ENCODE measurements at places on chromosomes 5 and 9. TPM values are rescaled to one million over a fixed set of nuclear protein-coding genes. Genes with fewer than 3 reads are reported as not detected.

NR6A1 gene
- total RNA-seq: 0.95 TPM

REEP2 gene
- total RNA-seq: 2.0 TPM

PCDHGA7 gene
- total RNA-seq: 9.0 TPM

PCSK5 gene
- total RNA-seq: 43.1 TPM

MSX2 gene
- total RNA-seq: 1.4 TPM

NMUR2 gene
- total RNA-seq: not detected

DNA sequence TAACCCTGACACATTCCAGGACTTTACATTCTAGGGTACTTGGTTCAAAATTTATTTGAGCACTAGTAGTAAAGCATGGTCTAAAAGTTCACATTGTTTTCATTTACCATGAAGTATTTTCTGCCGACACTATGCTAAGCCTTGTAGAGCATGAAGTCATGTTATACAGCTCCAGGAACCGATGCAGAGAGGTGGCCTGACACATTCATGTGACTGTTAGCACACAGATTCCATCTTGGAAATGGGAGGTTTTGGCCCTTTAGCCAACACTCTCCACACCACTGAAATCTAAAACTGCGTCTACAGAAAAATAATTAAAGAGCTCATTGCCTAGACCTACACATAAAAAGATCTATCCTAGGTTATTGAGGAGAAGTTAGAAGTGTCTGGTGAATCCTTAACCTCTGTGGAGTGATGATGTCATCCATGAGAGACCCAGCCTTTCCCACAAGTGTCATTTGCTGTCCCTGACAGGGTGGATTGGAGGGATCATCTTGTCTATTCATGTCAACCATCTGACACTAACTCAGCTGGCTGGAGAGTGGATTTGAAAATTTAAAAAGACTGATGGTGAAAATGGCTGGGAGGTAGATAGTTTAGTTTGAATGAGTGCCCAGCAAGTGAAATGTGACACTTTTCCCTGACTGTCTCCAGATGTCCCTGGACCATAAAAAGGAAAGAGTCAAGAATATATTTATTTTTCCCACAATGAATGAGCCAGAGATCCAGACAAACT is 1.3 kb downstream of the RANBP3L start:
- DNase-seq: no peak

- no peak for DNase-seq
Observed at GRCh38 chr5:114418176-114419066, 56.6 kb downstream of the KCNN2 start.

DNA sequence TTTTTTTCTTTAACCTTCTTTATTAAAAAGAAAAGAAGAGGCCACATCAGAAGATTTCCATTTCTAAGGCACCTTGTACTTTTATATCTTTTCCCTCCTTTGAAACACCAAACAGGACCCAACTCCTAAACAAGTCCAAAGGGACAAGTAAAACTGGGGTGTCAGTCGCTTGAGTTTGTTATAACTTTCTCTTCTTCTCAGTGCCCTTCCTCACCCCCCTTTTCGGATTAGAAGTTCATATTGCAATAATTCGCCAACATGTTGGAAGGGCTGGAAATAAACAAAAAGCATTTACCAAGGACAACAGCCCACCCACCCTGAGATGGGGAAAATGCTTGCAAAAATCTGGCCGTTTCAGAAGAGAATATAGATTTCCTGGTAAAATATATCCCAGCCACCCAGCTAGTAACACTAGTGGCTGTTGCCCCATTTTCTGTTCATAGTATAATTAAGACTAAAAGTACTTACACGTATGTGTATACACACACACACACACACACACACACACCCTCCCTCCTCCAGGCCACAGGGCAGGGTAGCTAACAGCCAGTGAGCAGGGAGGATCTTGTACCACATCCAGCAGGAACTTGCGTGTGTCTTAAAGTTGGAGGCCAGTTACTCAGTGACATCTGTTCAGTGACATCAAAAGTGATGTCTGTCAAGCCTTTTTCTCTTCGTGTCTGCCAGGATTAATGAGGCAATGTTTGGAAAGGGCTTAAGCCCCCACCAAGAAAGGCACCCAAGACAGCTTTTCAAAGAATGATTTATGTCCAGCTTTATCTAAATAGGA is 149.1 kb upstream of the KLF4 start:
- no peak for DNase-seq

DNA sequence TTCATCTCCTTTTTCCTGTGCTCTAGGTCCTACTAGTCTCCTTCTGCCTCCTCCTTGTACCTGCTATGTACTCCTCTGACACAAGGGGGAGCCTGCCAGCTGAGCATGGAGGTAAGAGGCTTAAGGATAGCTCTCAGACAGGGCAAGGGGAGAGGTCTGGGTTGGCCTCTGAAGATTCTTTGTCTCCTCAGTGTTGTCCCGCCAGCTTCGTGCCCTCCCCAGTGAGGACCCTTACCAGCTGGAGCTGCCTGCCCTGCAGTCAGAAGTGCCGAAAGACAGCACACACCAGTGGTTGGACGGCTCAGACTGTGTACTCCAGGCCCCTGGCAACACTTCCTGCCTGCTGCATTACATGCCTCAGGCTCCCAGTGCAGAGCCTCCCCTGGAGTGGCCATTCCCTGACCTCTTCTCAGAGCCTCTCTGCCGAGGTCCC is 3.8 kb downstream of the CREB3 start:
- no peak for DNase-seq

DNA sequence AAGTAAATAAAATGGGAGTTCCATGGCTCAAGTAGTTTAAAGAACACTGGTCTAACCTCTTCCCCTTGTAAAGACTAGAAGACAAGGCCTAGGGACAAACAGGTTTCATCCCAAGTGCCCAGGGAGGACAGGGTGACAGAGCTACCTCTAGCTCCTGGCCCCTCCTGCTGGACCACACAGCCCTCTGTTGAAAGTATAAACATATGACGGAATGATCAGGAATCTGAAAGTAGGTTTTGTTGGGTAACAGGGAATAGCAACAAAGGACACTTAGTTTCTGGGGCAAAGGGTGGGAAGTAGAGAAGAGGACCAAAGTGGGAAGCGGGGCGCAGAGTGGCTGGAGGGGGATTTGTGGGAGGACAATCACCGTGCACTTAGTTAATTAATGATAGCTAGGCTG is 67.0 kb upstream of the DAB2IP start:
- no peak for DNase-seq
